ENCODE measurements at places on chromosomes 3 and 15.

DNA sequence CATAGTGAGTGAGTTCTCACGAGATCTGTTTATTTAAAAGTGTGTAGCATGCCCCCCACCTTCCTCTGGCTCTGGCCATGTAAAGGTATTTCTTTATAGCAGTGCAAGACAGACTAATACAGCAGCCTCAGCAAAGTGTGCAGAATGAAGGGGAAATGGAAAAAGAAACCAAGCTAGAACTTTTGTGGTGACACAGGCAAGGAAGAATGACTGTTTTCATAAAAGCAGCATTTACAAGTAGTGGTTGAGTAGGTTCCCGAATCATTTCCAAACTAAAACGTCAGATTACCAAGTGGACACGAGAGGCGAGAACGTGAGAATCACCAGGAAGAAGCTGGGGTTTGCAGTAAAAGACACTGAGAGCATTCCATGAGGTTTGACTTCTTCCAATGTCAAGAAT lies 100.2 kb upstream of the AKAP13 start:
- no peak for DNase-seq

DNA sequence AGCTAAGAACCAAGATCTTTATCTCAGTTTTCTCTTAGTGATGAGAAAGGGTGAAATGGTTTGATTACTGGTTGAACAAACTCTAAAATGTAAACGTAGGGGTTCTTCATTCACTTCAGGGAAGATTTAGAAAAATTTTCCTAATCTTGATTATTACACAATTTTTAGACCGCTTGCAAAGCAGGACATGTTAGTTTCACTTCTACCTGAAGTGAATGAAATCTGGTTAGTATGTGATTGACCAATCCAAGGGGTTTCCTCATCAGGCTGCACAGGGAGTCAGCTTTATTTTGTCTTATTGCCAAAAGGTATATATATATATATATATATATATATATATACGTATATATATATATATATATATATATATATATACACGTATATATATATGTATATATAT lies 740.4 kb downstream of the TUSC7 start:
- no peak for DNase-seq

- DNase-seq, result no peak
Measured at GRCh38 chr3:175879417-175879816, 1020.3 kb downstream of the NAALADL2 start.

DNA sequence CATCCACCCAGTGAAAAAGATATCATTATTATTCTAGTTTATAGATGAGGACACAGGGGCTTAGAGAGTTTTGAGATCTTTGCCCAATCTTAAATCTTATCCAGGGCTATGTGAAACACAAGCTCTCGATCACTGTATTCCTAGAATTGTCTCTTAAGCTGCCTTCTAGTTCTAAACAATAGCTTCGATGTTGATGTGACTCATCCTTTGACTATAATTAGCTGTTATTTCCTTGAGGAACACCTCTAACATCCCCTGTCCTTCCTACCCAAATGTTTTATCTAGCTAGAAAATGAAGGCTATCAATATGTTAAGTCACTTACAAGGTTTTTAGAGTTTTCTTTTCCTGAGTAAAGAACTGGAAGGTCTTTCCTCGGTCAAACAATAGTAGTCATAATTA lies 83.1 kb upstream of the STAC start:
- DNase-seq, result no peak

DNA sequence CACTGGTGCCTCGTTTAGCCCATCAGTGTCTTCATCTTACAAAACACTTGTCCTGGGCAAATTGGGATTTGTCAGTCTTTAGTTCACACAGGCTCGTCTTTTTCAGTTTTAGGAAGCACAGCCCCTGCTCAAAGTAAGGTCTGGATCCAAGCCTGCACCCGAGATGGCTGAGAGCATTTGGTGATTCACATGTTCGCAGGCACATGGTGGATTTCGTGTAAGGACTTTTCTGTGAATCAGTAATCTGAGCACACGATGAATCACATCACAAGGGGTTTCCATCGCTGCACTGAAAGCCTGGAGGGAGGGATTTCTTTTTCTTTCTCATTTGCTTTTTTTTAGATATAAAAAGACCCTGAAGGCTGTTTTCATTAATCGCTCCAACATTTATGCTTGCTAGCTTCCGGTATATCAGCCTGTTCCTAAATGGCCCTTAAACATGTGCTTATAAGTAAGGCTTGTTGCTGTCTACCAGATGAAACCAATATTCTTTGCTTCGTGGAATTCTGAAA lies 435.6 kb upstream of the ATP10A start:
- DNase-seq, result no peak

DNA sequence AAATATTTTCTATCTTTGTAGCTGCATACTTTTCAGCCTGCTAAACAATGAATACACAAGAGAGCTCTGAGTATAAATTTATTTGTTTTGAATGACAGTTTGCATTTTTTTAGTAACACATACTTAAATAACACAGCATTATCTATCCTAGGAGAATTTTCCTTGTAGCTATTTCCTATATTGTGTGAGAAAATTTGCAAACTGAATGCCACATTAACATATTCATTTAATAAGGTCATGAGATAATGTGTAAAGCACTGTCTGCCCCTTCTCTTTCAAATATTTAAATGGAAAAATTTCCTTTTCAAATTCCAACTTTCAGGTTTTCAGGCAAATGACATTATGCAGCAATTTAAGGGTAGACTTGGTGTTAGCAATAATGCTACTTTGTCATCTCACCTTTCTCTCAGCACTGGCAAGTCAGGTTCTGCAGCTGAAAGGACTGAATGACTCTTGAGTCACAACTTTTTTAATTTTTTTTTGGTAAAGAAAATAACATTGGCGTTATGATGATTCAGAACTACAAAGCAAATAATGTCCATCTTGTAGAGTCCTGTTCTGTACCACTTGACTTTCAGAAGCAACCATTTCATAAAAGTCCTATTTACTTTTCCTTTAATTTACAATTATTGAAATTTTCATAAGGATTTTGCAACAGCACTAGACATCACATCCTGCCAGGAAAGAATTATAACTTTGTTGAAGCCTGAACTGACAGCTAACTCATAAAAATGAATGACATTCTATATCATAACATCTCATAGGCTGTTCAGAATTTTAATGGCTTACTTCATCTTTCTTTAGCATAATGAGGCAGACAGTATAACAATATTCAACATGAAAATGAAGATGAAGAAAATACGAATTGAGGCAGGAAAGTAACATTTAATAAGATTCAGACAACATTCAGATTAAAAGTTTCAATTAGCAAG lies 681.6 kb upstream of the SEMA6D start:
- DNase-seq, result no peak

GRCh38 chr3:105030211-105030610 lies 336.5 kb upstream of the ALCAM start:
- DNase-seq, result no peak

- DNase-seq, result no peak
Measured at GRCh38 chr3:120640231-120640630, 41.8 kb downstream of the HGD start.

GRCh38 chr3:133926736-133927539 lies 31.3 kb upstream of the RAB6B start:
- DNase-seq, result no peak

DNA sequence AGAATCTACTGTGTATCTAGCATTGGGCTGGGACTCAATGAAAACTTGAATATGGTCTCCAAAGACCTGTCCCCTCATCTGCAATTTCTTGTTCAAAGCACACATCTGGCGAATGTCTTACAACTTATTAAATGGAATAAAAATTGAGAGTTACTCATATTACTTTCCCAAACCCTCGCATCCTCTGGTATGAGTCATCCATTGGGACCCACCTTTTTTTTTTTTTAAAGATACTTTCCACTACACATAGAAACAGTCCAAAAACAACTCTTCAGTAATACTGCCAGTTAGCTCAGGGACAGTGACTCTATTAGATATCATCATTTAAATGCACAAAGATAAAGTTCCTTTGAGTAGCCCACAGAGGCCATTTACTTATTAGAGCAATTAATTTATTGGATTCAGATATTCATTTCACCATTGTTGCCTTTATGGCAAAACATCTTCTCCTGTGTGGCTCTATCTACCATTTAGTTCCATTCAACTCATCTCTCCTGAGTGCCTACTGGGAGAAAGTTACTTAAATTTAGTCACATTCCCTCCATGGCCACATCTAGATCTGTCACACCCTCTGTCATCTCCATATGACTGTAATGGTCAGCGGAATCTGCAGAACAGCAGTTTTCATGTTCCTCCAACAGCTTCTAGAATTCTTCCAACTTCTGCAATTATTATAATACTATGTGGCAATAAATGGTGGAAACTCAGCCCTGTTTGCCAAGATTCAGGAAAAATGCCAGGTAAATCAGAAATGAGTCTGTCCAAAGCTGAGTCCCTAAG lies 77.9 kb upstream of the ARHGEF3 start:
- DNase-seq, result no peak

DNA sequence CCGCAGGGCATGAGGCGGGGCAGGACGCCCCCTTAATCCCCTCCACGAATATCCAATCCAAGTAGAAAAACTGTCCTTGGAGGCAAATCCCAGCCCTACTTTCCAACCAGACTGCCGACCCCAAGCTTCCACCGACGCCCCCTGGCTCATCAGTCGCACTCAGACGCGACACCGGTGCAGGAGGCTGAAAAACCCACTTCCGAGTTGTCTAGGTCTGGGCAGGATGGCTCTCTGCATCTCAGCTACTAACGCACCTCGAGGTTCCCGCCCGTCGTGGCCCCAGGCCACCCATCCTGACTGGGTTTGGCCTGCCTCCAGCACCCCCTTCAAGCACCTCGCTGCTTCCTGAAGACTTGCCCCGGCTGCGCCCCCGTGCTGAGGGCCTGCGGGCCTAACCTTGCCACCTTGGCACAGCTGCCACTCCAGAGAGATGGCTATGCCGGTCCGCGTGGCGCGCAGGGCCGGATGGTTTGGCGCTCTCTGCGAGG lies 15.5 kb downstream of the RGMA start:
- DNase-seq, result no peak

GRCh38 chr3:146154995-146155394 lies 6.0 kb downstream of the PLOD2 start:
- no peak for DNase-seq

DNA sequence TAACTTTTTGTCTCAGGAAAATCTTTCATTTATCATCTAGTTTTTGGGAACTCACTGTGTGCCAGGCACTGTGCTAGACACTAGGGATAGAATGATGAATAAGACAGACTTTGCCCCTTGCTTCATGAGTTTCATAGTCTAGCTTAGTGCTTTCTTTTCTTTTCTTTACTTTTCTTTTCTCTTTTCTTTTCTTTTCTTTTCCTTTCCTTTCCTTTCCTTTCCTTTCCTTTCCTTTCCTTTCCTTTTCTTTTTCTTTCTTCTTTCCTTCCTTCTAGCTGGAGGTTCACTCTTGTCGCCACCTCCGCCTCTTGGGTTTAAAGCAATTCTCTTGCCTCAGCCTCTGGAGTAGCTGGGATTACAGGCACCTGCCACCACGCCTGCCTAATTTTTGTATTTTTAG lies 172.9 kb downstream of the EDEM1 start:
- no peak for DNase-seq

DNA sequence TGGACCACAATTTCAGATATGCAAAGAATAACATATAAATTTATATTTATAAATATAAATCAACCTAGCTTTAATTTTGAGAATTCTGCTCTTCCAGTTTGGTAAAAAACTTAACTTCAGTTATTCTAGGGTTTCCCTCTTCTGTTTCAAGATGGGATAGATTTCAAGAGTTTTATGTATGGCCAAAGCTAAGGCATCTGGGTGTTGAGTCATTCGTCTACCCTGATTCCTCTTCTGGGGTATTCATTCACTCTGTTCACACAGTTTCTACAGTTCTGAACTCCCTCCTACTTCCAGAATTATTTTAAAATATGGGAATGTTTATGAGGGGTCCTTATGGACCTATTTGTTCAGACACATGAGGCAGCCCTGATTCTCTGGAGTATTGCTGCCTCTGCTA lies 4.2 kb upstream of the FGF7 start:
- no peak for DNase-seq

DNA sequence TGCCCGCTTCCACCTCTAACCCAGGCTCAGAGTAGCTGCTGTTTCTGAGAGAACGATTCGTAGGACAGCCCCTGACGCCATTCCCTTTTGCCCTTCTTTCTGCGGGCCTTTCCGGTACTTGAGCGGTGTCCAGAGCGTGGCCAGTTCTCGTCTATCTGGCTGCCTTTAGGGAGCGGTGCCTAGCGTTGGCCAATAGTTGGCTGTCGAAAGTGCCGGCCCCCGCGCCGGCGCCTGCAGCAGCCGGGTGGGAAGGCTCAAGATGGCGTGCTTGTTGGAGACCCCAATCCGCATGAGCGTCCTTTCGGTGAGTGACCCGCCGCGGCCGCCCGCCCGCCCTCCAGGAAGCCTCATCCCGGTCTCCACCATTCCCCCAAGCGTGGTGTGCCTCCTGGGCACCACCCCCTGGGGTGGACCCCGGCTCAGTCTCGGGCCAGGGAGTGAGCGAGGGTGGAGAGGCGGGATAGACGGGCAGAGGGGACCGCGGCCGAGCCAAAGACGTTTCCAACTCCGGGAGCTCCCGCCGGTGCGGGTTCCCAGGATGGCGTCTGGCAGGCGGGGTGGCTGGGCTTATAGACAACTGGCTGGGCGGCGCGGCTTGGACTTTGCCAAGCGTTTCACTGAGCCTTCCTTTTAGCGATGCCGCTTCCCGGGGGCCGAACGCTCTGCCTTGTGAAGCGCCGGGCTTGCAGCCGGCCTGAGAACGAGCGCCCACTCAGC lies at the start of gene ARMC8:
ARMC8 (plus strand) TSS at position 6 of the 717 bp plus-strand sequence; CDS start at position 260, 254 bp downstream.
- no peak for DNase-seq

DNA sequence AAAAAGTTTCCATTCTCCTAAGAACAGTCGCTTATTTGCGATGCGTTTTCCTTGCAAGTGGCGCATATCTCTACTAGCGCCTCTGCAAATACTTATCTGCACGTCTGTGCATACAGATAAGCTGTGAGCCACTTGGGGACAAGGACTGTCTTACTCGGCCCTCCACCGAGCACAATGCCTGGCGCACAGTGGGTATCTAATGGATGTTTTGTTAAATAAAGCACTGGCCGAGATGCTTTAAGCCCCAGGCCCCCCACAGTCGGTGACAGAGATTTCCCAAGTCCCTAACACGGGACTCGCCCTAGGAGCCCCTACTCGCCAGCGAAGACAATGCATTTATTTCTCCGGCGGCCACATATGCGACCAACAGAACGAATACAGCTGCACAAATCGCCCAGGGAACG lies 503 bp downstream of the HLTF start:
- DNase-seq, result no peak

GRCh38 chr15:65818927-65819562 lies 27.0 kb upstream of the DENND4A start:
- no peak for DNase-seq

DNA sequence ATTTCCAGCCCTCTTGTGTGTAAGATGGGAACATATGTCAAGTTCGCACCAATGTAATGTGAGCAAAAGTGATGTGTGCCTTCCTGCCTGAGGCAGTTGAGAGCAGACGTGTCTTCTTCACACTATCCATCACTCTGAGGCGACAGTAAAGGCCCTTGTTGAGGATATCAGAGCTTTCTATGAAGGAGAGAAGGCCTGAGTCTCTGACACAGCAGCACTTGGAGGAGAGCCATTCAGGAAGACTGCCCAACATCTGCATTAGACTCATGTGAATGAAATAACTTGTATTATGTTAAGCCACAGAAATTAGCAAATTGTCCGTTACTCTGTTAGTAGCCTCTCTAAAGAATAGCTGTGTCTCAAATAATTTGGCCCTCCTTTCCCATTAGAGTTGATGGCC lies 108.8 kb upstream of the CCDC54 start:
- no peak for DNase-seq
